ENCODE measurements at places on chromosomes 5 and 9.

- no peak for DNase-seq
Observed at GRCh38 chr5:110258460-110259216, 467.8 kb downstream of the TMEM232 start.

DNA sequence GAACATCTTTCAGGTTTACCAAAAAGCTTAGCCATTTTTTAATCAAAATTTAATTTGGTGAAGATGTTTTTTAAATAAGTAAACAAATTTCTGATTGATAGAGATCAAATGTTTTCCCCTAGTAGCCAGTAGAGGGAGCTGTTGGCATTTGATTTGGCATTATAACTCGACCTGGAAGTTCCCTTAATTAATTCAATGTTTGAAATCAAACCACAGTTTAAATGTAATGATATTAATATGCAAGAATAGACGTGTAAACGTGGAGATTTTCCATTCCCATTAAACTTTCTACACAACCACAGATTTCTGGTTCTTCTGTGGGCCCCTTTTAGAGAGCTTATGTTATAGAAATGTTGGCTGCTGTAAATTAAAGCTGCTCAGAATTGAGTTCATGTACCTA is 148.1 kb upstream of the MPDZ start:
- DNase-seq = no peak

GRCh38 chr9:87573841-87574342 is 76.2 kb downstream of the DAPK1 start:
- no peak for DNase-seq

- DNase-seq = no peak
Observed at GRCh38 chr5:116420540-116420939, 154.1 kb downstream of the SEMA6A start.

DNA sequence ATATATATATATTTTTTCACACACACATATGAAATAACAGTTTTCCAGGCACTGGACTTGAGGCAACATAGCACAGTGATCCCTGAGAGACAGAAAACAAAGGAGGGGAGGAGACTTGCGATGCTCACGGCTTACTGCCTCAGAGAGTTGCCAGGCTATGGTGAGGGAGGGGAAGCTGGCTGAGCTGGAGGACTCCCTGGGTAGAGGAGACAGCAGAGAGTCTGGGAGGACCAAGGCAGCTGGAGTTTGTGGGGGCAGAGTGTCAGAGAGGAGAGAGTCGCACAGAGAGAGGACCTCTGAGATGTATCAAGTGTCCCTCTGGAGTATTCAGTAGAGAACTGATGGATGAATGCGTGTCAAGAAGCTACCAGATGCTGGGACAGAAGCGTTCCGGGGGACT is 23.1 kb upstream of the QSOX2 start:
- DNase-seq = no peak

- DNase-seq = no peak
Observed at GRCh38 chr5:96940586-96940985, 4.7 kb downstream of the LNPEP start.

- peak; percentile 19 for DNase-seq
Observed at GRCh38 chr5:176776916-176777315, 33.4 kb upstream of the UNC5A start.

DNA sequence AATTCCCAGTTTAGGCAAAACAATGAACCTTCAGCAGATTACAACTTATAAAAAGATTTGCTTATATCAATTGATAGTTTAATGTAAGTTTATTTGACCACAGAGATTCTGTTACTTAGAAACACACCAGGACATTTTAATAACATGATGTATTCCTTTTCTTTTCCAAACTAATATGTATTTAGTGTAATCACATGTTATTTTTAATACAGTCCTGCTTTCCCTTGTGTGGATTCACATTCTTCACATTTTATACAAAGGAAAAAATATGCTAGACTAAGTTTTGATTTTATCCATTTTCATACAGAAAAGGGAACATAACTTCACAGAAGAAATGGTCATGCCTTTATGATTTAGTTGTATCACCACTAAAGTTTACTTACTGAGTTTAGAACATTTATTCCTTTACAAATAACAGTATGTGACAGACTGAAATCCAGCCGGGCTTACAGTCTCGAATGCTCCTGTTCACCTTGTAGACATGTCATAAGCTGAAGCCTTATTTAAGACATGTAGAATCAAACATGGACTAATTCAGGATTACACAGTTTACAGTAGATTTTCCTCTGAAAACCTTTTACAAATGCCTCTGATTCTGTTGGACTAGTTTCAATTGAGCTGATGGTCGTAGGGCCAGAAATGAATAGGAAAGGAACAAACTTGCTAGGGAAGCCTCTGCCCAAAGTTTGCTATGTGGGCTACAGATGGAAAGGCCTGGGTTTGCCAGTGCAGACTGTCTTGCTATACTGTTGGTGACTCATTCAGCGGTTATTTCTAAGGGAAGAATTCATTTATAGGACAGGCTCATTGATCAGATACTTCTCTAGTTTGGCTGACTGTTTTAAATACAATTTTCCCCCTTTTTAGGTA is 6.6 kb upstream of the ASPN start:
- no peak for DNase-seq

Measured in posterior vena cava (tissue), 2 donors.